OCI-LY7 (cell line): ENCODE measurements at places on chromosomes 3 and 15. TPM values are rescaled to one million over a fixed set of nuclear protein-coding genes. Genes with fewer than 3 reads are reported as not detected.

- DNase-seq, result no peak
Measured at GRCh38 chr3:17847156-17847555, 104.7 kb upstream of the TBC1D5 start.

GRCh38 chr3:24300949-24301348 is 193.7 kb downstream of the THRB start:
- no peak for DNase-seq

DNA sequence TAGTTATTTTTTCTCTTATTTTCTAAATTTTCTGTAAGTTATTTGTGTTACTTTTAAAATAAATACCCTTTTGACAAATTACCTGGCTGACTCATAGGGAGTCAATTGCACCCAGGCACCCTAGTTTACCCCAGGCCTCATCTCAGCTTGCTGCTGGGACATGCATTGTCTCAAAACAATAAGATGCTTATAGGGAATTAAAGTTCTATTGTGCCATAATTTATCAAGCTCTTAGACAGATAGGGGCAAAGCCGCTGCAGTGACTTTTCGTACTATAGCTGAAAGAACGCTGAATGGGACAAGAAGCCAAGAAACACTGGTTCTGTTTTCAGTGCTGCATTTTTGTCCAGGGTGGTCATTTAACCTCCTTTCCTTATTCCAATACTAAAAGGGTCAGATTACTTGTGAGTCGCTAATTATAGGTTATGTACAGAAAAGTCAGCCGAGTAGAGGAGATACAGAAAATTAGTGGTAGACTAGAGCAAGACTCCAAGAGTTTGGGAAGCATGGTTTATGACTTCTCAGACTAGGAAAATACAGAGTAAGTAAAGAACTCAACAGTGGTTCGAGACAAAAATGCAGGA is 50.3 kb downstream of the EXD1 start:
- DNase-seq, result no peak

DNA sequence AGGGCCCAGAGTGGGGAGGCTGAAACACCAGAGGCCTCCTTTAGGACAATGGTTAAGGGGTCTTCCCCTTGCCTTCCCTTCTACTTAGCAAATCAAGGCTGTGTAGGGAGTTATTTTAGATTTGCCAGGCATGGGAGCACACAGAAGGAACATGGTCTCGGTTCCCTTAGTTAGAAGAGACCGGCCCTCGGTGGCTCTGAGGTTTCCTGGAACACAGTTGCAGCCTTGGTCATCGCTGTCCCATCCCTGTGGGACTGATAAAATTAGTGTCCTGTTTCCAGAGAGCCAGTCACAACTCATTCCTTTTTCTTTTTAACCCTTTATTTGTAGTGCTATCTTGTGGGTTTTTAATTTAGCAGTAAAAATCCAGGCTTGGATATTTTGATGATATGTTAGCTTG is 81.4 kb downstream of the CRTC3 start:
- no peak for DNase-seq

- peak; percentile 46 for DNase-seq
Measured at GRCh38 chr3:56970461-56970879, 90.0 kb upstream of the SPATA12 start.

GRCh38 chr3:108219336-108219735 is 2.9 kb downstream of the IFT57 start:
- peak; percentile 69 for DNase-seq

DNA sequence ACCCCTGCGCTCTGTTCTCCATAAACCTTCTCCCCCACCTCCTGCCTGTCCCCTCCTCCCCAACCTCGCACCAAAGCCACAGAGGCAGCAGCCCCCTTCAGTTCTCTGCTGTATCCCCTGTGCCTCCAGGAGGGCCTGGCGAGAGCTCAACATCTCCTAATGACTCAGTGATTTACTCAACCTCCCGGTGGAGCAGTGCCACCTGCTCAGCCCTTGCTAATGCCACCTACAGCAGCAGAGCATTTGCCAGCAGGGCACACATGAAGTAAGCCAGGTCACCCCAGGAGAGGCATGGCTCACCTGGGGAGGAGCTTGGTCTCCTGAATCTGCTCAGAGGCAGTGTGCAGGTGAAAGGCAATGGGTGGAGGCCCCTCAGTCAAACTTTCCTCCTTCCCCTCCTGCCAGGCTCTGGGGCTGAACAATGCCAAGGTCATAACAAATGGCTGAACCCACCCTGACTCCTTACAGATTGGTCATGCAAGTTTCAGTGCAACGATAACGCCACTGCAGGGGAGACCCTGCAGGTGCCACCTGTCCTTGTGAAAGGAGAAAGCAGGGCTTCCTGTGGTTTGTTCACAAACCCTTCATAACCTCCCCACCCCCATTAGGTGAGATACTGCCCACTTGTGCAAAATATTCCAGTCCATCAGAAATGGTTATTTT is 19.8 kb downstream of the TRPM1 start:
- peak; percentile 22 for DNase-seq

- no peak for DNase-seq
Measured at GRCh38 chr3:142886940-142887339, 1.9 kb downstream of the PCOLCE2 start.

DNA sequence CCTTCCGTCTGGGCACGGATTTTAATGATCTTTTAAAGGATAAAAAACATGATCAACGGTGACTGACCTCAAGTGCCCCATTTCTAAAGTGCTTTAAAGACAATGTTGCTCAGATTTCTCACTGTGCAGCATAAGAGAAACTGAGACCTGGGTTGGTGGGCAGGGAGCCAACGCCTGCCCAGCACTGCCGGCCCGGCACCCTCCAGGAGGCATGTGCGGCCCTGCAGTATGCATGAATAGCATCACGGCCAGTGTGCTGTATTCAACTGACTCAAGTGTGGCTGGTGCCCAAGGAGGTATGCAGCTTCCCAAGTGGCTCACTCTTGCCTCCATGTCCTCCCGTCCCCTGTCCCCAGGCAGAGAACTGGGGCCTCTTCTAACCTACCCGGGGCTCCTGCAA is 30.3 kb downstream of the SEC61A1 start:
- DNase-seq, result no peak

DNA sequence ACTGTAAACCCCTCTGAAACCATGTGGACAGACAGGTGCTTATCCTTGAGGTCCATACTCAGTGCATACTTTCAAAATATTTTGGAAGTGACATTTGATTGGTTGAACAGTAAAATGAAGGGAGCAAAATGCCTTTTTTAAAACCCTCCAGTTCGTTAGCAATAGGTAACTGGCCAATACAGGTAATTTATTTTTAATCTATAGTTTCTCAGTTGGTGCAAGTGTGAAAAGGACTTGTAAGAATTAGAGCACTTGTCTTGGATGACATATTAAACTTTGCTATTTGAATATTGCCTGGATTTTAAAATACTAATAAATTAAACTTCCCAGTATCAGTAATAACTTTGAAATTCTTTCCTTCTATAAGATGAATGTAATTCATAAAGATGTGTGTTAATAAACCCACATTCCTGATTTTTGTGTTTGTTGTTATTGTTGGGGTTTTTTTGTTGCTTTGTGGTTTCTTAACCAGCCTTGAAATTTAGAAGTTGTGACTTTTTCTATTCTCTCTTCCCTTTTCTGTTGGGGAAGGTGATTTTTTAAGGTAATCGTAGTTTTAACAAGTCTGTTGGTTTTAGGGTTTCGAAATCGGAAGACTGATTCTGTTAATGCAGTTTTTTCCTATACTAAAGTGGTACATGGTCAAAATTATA is 90.0 kb downstream of the STT3B start:
- no peak for DNase-seq

DNA sequence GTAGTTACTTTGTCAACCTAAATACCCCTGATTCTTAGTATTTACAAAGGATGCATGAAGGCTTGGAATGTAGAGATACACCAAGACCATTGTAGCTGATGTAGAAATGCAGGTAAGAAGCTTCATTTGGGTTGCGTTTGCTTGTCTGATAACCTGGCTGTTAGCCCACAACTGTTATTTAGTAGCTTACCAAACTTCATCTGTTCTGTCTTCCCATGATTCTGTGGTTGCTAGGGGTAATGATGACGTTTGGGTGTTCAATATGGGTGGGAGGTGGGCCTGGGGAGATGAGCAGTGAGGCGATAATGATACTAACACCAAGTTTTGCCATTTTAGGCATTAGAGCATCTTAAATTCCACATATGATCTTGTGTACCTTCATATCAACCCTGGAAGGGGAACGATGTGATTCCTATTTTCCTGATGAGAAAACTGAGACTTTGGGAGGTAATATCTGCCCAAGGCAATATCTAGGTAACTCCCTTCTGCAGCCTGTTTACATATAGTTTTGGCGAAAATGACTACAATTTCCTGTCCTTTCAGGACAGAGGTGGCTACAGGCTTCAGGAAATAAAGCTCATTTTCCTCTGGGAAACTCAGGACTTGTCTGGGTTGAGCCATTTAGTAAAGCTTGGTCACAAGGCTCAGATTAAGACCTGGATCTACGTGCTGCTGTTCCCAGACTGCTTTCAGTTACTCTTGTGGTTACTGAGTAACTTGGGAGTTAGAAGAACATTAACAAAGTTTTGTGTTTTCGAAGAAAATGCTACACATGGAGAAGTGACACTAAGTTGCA is 26.8 kb downstream of the FNDC3B start:
- no peak for DNase-seq

GRCh38 chr3:100440895-100441294 is 39.6 kb downstream of the LNP1 start:
- DNase-seq, result no peak

DNA sequence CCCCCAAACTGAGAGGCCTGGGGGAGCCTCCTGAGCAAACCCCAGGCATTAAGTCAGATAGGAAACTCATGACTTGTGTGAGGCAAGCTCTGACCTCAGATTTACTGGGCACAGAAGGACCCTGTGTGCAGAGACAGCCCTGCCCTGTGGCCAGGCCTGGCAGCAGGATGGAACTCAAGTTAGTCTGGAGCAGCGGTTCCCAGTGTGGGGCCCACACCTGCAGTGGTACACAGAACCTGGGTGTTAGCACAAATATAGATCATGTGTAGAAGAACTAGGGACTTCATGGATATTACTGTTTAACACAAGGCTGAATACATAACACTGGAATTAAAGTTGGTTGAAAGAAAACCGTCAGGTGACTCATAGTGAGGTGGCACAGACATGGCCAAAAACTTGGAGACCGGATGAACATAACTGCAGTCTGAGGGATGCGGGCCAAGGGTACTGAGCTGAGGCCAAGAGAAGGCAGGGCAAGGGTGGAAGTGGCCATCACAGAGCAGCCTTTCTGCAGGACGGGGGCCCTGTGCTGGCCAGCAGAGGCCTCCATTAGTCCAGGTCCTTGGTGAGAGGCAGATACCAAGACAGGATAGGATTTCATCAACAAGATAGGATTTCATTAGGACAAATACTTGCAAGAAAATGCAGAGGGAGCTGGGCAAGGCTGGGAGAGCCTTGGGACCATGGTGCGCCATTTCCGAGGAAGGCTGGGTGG is 40.9 kb downstream of the IRAK2 start:
- DNase-seq, result no peak

DNA sequence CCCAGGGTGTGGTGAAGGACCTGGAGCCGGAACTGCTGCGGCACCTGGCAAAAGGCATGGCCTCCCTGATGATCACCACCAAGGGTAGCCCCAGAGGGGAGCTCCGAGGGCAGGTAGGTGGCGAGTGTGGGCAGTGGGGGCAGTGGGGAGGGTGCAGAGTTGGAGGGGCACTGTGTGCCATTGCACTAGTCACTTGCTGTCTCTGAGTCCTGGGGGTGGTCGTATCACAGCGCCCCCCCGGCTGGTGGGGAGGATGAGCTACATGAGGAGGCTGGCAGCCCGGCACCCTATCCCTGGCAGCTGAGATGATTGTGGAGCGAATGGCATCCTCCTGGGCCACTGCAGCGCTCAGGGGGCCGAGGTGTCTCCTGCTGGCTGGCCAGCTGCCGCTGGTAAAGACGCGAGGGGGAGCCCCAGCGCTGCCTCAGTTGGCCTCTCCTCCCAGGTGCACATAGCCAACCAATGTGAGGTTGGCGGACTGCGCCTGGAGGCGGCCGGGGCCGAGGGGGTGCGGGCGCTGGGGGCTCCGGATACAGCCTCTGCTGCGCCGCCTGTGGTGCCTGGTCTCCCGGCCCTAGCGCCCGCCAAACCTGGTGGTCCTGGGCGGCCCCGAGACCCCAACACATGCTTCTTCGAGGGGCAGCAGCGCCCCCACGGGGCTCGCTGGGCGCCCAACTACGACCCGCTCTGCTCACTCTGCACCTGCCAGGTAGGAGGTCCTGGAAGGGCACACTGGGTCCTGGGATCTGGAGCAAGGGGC is 6.4 kb downstream of the CHRD start:
- no peak for DNase-seq

DNA sequence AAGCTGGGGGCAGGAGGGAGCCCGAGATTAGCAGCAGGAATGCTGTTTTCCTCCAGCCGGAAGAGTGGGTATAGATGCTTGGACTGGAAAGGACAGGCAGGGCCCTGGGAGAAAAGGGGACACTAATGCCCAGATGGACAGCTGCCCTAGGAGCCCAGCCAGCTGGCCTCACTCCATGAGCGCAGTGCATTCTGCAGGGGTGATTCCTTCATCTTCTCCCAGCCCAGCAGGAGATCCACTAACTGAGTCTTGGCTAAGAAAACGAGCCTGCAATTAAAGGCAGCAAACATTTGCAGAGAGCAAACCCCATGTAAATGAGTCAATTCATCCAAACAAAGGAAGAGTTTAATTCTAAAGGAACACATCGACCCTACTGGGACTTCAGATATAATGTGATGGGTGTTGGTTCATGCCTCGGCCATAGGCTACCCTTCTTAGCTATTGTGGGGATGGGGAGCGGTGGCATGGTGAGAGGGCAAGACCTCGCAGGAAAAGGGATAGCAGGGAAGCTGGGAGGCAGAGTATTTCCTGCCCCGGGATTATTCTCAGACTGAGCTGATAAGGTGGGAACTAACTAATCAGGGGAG is 13.3 kb upstream of the MINAR1 start:
- no peak for DNase-seq

GRCh38 chr3:126946405-126946804 is 36.5 kb upstream of the PLXNA1 start:
- no peak for DNase-seq

DNA sequence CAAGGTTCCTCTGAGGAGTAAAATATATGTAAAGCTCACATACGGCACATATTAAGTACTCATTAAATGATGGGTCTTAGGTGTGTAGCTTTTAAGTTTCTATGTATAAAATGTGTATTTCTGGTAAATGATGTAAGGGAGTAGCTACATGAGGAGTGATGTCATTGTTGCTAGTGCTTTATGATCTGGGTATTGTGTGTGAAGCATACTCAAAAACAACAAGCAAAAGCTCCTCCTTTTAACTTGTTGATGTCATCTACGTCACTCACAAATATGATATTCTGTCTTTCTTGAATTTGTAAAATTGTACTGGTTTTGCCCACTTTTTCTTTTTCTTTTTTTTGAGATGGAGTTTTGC is 1.4 kb upstream of the HERC1 start:
- no peak for DNase-seq

SGO1 gene
- total RNA-seq, result 38.8 and 42.1 TPM in 2 replicates

PKM gene
- total RNA-seq, result 791 and 1,131 TPM in 2 replicates

P3H2 gene
- not detected in 2 replicates for total RNA-seq

ZNF106 gene
- total RNA-seq, result 66.4 and 82.6 TPM in 2 replicates

GLDN gene
- total RNA-seq, result not detected in 2 replicates

MLF1 gene
- not detected in 2 replicates for total RNA-seq

LTK gene
- total RNA-seq, result 0.11 TPM in 2 replicates

MESP1 gene
- not detected in 2 replicates for total RNA-seq

AADACL2 gene
- not detected in 2 replicates for total RNA-seq

TM4SF4 gene
- not detected in 2 replicates for total RNA-seq

CCDC80 gene
- total RNA-seq, result 0.28 and 0.59 TPM in 2 replicates
